ENCODE measurements at places on chromosomes 12 and 14.

DNA sequence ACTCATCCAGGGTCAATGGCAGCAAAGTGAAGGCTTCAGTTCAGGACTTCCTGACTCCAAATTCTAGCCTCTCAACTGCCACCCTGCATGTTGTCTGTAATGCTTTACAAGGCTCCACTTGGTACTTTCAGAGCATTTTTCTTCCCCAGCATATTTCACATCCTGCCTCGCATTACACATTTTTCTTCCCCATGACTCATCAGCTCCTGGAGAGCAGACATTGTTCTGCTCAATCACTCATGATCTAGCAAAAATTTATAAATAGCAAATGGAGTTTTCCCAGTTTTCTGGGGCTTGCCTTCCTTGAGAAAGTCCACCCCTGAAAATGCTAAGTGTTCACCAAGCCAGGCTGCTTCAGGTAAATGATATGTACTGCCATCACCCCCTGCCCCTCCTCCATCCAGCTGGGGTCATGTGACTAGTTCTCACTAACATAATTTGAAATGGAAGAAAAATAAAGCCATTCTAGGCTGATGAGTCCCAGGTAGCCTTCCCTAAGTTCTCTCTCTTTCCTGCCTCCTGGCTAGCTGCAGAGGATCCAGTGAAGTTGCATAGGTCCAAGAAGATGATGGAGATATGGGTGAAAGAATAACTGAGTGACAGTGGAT lies 69.4 kb downstream of the ARMH4 start:
- DNase-seq, result no peak

- DNase-seq, result no peak
These were observed 63.0 kb upstream of the TCL1B start for GRCh38 chr14:95623195-95623594.

- DNase-seq, result no peak
These were observed 233.4 kb upstream of the PELI2 start for GRCh38 chr14:55884819-55885218.

GRCh38 chr12:99092100-99092851 lies 447.2 kb downstream of the APAF1 start:
- DNase-seq, result no peak

GRCh38 chr12:44465139-44465538 lies 411.0 kb downstream of the NELL2 start:
- DNase-seq, result no peak

DNA sequence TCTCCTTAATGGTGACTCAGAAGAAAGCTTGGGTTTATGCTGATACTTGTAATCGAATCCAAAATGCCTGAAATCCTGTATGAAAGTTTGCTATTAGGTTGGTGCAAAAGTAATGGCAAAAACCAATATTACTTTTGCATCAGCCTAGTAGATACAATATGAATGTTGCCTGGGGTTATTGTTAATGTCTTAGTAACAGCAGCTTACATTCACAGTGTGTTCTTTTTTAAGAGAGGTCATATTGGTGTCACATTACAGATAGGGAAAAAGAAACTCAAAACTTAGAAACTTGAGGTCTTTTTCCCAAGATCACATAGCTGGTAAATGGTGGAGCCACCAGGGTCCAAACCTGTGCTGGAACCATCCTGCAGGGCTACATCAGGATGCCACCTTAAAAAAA lies 25.2 kb downstream of the SRGAP1 start:
- no peak for DNase-seq

DNA sequence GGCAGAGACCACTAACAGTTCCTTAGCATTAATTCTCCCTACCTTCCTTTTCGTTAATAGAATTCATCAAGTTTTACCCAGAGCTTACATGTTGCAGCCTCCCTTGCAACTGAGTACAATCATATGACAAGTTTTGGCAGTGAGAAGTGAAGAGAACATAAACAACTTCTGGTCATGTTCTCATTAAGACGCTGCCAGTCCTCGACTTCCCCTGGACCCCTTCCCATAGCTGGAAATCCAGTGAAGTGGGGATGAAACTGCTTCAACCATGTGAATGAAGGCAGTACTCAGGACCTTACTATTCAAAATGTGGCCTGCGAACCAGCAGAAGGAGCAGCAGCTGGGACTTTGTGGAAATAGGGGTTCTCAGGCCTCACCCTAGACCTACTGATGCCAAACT lies 133.9 kb downstream of the SPTSSA start:
- no peak for DNase-seq

DNA sequence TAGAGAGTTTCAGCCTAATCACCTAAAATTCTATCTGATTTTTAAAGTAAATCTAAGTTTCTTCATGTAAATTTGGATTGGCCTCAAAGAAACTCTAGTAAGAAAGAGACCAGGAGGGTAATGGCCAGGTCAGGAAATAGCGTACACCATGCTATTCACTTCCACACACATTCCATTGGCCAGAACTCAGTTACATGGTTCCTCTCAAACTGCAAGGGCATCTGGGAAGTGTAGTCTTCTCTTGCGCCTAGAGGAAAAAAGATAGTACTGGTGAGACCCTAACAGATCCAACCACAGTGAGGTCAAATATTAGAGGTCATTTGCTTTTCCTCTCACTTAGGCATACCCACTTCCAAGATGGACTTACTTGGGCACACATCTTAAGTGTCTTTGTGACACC lies 39.1 kb downstream of the MBIP start:
- DNase-seq, result no peak

GRCh38 chr12:117105902-117106301 lies 6.7 kb upstream of the TESC start:
- DNase-seq, result no peak

DNA sequence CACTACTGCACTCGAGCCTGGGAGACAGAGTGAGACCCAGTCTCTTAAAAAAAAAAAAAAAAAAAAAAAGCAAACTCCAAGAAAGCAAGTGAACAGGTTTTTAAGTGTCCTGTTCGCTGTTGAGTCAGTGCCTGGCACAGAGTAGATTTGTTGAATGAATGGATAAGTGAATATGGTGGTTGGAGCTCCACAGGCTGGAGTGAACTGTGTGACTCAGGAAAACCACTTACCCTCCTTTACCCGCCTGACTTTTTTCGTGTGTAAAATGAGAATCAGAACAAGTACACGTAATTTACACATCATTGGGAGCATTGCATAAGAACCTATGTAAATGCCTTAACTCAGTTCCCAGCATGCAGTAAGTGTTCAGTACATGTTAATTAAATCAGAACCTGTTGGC lies 24.0 kb upstream of the ESRRB start:
- DNase-seq, result no peak

- no peak for DNase-seq
These were observed 159.6 kb upstream of the C14orf180 start for GRCh38 chr14:104419865-104420505.

GRCh38 chr14:61504901-61505300 lies 183.5 kb downstream of the PRKCH start:
- no peak for DNase-seq

- DNase-seq, result no peak
These were observed 77.2 kb downstream of the PAPOLA start for GRCh38 chr14:96579358-96579757.

DNA sequence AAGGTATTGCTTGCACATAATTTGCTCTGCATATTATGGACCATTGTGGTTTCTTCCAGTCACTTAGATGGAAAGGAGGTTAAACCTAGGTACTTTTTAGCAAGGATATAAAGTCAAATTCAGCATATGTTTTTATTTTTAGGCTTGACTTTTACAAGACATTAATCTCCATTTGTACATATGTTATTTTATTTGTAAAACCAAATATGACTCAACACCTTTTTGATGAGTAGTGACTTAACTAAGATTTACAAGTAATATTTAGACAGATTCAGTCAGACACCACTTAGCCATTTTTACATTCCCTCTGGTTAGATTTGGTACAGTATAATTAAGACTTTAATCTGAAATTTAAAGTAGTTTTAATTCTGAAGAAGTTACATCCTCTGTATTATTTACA lies 55.0 kb downstream of the BHLHE41 start:
- no peak for DNase-seq

DNA sequence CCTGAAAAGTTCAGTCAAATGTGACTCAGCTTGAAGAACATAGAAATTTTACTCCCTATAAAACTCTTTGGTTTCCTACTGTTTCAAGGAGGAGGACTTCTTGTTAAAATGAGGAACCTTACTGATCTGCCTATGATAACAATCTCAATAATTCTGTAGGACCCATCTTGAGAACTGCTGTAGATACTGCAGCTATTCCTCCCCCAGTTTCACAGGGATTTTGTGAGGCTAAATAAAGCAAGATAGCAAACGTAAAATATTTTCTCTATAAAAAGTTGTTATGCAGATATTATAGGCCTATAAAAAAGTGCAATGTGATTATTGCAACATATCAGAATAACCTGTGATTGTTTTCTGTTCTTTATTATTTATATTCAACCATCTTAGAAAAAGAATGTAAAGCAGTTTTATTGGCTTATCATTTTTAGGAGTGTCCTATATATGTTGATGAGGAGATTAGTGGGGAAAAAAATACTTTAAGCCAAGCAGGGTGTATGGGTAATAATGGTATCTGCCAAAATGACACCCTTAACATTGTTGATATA lies 12.1 kb downstream of the CLEC14A start:
- DNase-seq, result no peak

GRCh38 chr14:89171168-89171567 lies 245.9 kb downstream of the FOXN3 start:
- no peak for DNase-seq

DNA sequence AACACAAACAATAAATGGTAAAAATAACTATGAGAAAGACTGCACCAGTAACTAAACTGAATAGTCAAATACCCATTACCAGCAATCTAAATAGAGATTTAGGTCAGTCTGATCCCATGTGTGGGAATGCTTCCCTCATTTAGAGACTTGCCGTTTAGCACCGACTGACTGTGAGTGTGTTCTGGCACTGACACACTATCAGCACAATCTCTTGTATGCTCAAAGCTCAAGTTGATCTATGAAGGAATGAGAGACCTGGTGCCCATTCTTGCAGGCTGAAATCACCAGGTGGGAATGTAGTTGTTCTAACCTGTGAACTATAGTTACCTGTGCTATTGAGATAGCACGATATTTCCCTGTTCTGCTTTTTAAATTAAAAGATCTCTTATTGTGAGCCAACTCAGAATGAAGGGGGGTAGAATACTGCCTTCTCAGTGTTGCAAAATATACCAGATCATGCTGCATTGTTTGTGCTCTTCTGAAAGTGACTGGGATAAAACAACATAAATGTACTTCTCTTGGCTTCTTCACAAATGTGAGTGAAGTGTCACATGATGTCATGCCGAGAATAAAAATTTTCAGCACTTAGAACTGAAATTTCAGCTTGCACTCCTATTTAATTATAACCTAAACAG lies 99.6 kb downstream of the LIN7A start:
- DNase-seq, result no peak

GRCh38 chr12:50986966-50987737 lies 34.8 kb downstream of the HIGD1C start:
- DNase-seq, result no peak

DNA sequence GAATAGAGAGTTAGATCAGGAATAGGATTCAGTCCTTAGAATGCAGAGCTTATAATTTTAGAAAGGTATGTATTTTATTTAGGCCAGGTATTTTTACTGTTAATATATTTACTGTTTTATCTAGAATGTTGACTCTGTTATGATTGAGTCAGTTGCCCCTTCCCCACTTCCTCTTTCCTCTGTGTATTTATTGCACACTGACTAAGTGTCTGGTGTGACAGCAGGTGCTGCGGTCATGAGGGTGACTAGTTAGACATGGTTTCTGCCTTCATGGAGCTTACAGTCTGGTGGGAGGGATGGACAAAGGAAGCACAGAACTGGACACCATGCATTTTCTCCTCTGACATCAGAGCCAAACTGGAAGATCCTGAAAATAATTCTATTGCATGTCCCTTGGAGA lies 159.8 kb downstream of the CACNA1C start:
- no peak for DNase-seq

DNA sequence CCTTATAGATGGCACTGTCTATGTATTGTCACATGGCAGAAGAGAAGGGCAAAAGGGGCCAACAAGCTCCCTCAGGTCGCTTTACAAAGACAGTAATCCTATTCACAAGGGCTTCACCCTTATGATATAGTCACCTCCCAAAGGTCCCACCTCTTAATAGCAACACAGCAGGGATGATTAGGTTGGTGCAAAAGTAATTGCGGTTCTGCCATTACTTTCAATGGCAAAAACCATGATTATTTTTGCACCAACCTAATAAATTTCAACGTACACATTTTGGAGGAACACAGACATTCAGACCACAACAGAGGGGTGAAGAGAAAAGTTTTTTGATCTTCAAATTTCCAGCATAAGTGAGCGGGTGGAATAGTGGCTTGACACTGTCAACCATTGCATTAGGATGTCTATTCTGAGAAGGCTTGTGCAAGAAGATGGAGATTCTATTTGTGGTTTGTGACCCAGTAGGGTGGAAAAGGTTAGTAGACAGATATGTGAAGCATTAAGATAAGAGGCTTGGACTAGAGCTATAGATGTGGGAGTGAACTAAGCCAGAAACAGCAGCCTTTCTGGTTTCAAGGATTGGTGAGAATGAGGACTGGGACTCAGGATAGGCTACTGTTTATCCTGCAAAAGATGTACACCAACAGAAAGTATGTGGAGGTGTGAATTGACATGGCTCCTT lies 75.5 kb upstream of the CPSF6 start:
- DNase-seq, result no peak

DNA sequence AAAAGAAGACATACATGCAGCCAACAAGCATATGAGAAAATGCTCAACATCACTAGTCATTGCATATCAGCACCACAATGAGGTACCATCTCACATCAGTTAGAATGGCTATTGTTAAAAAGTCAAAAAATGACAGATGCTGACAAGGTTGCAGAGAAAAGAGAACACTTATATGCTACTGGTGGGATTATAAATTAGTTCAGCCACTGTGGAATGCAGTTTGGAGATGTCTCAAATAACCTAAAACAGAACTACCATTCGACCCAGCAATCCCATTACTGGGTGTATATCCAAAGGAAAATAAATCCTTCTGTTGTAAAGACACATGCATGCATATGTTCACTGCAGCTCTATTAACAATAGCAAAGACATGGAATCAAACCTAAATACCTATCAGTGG lies 238.4 kb downstream of the KCNC2 start:
- no peak for DNase-seq

DNA sequence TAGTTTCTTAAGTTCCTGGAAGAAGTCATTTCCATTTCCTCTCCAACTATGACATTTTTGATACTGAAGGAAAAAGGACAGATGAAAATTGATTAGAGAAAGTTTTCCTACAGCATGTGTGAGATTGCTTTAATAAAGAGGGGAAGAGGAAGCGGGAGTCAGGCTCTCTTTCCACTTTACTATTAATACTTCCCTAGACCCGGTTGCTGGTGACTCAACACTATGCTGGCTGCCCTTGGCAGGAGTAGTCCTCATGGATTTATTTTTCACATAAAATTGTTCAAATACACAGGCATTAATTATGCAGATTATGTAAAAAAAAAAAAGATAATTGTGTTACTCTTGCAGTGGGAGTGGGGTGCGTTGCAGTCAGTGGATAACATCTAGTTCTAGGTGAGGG lies 293.4 kb downstream of the EGLN3 start:
- DNase-seq, result no peak

GRCh38 chr14:23095196-23096108 lies at the start of gene C14orf119:
Gene C14orf119 (plus strand): TSS chr14:23095505. CDS start chr14:23097659, 2,154 bp downstream.
- peak; percentile 100 for DNase-seq

Measured in CD14-positive monocyte (primary cell).